Stimulated activated CD8-positive, alpha-beta memory T cell treated with anti-CD3 and anti-CD28 coated beads, Interleukin-4, amount 100 ng/mL, for 1 hour (primary cell): ENCODE measurements at places on chromosomes 7 and 10.

- no peak for DNase-seq
Observed at GRCh38 chr10:73653701-73654100, 2.1 kb downstream of the SYNPO2L start.

- no peak for DNase-seq
Observed at GRCh38 chr10:52232561-52233350, 81.3 kb upstream of the DKK1 start.

DNA sequence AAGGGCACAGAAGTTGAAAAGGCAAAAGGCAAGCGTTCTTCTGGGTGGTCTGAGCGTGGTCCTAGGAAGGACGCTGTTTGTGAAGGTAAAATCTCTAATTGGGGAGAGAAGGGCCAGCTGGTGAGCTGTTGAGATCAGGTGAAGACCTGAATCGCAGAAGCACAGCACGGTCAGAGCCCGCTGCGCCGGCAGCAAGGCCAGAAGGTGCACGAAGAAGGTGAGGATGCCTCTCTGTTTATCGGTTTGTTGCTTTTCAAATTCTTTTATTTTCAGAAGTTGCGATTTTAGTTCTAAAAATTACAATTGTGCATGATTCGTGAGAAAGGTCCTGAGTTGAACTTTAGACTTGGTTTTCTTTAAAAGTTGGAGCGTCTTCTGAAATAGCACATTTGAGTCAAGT lies 247.8 kb upstream of the FOXK1 start:
- DNase-seq, result no peak

DNA sequence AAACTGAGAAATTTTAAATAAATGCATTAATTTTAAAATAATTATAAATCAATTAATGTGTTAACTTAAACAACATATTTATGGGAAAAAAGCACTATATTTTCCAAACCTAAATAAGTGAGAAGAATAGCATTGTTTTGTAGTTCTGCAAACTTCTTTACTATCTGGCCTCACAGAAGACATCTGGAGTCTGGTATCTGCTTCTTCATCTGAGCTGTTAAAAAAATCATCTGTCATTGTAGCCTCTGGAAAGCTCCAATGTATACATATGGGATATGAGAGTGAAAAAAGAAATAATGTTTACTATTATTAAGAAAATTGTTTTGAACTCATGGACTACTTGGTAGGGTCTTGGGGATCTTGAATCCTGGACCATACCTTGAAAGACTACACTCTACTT lies 32.2 kb downstream of the CTTNBP2 start:
- DNase-seq, result no peak

- DNase-seq, result no peak
Observed at GRCh38 chr7:22240904-22241571, 115.9 kb downstream of the RAPGEF5 start.

GRCh38 chr10:89384474-89385340 lies 6.9 kb downstream of the IFIT1B start:
- DNase-seq, result no peak

DNA sequence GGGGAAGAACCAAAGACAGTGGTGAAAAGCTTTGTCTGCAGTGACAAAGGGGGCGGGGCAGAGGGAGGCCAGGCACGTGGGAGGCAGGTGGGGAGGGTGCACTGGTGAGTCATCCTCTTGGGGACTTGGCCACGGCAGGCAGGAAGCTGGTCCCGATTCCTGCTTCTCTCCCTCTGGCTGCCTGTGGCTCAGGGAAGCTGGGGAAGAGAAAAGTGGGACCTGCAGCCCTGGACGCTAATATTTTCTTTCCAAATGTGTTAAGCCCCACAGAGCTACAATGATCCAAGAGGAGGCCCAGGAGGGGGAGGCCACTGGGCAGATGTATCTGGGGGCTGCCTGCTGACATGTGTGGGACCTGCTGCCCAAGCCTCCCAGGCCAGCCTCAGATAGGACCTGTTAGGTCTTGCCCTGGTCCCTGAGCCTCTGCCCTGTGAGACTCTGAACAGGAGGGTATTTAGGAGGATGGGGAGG lies 231.8 kb downstream of the KCNMA1 start:
- no peak for DNase-seq

GRCh38 chr7:143042159-143042789 lies 9.9 kb upstream of the OR6V1 start:
- no peak for DNase-seq

- DNase-seq, result no peak
Observed at GRCh38 chr10:70503776-70504175, 25.2 kb downstream of the PALD1 start.

- no peak for DNase-seq
Observed at GRCh38 chr10:17125206-17125893, 4.3 kb downstream of the CUBN start.

GRCh38 chr10:71392791-71393781 lies 3.6 kb upstream of the CDH23 start:
- DNase-seq, result no peak

DNA sequence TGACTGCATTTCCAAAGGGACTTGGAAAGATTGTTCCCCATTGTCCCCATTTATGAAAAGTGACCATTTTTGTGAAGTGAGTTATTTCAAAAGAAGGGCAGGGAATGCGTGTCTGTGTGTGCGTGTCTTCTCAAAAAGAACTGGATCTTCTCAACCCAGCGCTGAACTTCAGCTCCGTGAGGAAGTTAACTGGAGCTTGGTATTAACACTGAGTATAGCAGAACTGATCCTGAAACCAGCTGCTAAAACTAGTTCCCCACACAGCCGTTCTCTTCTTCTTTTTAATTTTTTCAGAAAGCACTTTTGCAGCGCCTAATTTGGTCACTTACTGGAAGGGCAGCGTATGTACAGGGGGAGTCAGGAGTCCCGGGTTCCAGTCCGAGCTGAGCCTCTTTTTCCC lies 45.8 kb upstream of the PLEKHA1 start:
- DNase-seq, result no peak

DNA sequence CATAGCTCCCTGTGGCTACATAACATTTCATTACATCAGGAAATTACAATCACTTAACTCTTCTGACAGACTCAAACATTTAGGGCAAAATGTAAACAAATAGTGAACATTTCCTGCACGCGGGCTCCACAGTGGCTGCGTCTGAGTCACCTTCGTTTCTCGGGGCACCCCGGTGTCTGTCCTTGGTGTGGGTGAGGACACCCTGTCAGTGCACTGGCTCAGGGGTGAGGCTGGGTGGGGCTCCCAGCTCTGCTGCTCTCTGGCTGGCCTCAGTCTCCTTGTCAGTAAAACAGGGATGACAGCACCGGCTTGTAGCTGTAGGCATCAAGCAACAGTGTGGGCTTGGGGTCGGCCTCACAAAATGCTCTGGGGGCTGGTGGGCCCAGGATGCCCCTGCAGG lies 237.1 kb upstream of the SHH start:
- DNase-seq, result no peak
